ENCODE measurements at places on chromosomes 16 and 17.
A peak's percentile ranks its signal among the peaks of the same experiment; 100 is the strongest.

- DNase-seq, result no peak
These were observed 76.3 kb downstream of the KSR1 start for GRCh38 chr17:27532269-27533263.

GRCh38 chr17:74702116-74702871 lies 10.4 kb downstream of the CD300LF start:
- DNase-seq, result no peak

DNA sequence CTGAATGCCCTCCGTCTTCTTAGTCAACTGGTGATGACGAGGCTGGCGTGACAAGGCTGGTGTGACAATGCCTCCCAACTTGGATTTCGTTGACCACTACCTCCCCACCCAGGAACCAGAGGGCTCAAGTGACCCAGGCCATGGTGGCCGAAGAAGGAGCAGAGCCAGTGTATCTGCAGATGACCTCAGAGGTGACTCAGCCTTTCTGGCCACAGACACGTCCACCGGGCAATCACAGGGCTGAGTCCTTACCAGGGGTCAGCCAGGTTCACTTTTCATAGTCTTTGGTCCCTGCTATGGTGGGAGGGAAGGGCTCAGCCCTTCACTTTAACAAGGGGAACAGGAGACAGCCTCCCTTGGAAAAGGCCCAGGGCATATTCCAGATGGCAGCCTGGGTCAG lies 116.3 kb downstream of the MAF start:
- no peak for DNase-seq

DNA sequence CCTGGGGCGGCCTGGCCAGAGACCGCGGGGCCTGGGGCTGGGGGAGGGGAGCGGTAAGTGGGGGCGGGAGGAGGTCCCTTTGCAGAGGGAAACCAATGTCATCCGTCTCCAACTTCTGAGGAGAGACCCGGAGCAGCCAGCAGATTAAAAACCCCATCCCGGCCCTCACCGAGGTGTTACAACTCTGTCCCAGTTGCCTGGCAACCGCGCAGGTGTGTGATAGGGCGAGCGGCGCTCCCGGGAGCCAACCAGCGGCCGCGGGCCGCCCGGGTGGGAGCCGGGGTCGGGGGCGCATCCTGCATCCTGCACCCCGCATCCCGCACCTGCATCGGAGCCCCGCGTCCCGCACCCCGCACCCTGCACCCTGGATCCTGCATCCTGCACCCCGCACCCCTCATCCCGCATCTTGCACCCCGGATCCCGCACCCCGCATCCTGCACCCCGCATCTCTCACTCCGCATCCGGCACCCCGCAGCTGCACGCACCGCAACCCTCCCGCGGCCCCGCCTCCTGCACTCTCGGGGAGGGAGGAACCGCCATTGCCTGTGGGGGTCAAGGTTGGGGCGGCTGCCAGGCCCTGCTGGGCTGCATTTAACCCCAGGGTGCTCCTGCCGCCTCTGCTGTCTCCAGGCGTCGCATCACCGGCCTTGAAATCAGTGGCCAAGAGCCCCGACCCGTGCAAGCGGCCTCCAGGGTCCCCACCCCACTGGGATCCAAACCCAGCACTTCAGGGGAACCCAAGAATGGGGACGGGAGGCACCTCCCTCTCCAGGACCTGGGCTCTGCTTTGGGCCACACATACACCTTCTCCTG lies 47.3 kb downstream of the RTN4RL1 start:
- DNase-seq, result no peak

DNA sequence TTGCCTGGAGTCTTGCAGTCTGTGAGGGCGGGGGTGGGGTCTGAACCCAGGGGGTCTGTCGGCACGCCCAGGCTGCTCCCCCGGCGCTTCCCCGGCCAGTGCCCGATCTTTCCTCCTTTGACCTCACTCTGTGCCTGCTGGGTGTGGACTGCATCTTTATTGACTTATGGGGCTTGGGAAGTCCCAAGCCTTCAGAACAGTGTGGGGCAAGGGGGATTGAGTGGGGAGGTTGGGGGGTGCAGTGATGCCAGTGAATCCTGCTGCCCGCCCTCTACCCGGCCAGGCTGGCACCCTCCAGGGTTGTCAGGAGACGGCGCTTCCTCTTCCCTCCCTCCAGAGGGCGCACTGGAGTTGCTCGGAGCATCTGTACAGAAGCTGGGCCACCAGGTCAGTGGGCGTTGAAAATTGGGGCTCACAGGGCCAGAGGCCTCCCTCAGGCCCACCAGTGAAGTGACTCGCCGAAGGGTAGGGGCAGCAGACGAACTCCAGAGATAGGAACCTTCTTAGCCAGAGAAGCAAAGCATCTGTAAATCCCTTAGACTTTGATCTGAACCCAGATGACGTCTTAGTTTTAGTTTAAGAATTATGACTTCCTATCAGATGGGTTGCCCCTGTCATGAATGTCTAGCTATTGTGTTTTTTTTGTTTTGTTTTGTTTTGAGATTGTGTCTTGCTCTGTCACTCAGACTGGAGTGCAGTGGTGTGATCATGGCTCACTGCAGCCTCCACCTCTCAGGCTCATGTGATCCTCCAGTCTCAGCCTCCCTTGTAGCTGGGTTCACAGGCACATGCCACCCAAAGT lies 184.8 kb upstream of the CIBAR2 start:
- DNase-seq, result no peak

DNA sequence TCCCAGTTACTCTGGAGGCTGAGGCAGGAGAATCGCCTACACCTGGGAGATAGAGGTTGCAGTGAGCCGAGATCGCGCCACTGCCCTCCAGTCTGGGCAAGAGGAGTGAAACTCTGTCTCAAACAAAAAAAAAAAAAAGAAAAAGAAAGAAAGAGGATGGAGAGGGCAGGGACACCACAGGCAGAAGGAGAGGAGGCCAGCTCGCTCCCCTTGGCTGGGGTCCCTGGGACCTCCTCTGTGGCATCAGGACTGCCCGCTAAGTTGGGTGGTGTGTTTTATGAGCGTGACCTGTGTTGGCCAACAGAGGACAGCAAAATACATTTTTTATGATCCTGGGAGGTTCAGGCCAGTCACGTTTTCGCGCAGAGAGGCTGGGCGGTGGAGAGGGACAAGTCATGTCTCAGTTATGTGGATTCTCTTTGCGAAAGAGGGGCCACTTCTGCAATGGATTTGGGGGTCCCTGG lies 229.6 kb downstream of the MRTFB start:
- no peak for DNase-seq

DNA sequence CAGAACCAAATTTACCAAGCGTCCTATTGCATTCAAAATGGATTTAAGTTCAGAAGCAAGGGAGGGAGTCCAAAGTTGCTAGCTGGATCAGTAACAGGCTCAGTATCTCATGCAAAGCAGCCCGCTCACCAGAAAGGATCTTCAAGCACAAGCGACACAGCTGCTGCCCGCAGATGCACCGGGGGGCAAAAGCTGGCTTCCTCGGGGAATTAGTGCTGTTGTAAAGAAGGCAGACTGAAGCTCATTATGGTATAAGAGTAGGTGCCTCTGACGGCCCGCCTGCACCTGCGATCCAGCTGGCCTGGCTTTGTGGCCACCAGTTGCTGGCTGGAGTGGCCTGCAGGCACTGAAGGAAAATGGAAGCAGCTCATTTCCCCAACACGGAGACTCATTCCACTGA lies 128.4 kb upstream of the RCVRN start:
- no peak for DNase-seq

DNA sequence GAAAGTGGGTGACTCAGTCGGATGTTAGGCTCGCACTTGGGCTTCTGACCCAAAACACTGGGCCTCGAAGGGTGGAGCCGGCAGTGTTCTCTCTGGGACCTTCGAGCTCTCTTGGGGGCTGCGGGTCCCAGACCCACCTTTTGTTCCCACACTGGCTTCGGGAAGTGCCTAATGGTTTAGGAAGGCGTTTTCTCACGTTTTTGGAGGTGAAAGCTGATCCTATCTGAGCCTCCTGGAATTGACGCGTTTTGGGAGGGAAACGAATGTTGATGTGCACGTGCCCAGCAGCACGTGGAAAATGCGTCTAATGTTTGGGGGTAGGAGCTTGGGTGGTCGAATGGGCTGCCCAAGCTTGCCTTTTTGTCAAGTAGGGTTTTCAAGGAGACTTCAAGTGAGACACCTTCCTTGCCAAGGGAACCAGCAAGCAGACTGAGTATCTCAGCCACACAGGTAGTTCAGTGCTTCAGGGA lies 666 bp downstream of the HGS start:
- no peak for DNase-seq

DNA sequence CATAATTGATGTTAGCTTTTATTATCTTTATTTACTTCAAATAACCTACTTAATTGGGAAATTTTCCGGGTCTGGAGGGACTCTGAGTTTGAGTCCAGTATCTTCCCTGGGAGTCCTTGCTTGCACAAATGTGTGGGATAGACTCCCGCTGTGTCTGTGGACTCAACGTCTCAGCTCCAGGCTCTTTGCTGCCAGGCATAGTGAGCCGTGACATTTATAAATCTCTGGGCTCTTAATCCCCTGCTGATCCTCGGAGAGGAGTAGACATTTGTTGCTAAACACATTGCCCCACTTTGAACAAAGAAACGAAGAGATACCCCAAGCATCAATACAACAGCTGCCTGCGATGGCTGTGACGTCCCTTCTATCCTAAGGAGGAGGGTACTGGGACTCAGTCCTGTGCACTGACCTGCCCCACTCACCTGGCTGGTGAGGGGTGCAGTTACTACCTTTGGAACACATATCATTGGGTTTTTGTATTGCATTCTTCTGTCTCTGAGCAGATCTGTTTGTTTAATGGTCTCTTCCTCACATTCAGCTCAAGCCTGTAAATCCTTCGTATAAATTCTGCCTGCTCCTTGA lies 316.9 kb downstream of the HAPSTR1 start:
- no peak for DNase-seq

DNA sequence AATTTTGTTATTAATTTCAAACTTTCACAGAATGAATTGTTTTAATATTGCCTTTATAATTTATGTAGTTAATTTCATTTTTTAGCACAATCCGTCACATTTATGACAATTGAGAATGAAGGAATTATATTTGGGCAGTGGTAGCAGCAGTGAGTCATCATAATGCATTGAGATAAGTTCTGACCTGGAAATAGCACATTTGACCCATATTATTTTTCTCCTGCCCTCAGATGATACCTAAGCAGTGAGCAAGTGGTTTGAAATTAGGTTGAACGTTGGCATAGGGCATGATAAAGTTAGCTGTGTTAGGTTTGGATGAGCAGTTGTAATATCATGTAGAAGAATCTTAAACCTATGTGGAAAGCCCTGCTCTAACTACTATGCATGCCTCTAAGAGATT lies 1431.3 kb upstream of the CDH8 start:
- no peak for DNase-seq

DNA sequence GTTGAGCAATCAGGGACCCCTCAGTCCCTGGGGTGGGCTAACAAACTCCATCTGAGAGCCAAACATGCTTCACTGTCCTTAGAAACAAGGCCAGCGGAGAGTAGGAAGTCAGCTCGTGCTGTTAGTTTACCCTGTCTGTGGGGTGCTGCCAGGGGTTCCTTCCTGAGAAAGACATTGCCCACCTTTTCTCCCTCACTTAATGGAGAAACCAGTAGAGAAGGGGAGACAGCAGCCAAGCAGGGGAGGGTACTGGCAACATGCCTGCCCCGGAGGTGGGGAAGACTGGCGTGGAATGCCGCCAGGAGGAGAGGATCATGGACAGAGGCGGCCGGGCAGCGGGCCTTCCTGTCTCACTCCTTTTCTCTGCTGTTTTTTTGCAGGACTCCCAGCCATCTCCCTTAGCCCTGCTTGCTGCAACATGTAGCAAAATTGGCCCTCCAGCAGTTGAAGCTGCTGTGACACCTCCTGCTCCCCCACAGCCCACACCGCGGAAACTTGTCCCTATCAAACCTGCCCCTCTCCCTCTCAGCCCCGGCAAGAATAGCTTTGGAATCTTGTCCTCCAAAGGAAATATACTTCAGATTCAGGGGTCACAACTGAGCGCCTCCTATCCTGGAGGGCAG lies 19.9 kb downstream of the SP2 start:
- DNase-seq, result peak; percentile 75

DNA sequence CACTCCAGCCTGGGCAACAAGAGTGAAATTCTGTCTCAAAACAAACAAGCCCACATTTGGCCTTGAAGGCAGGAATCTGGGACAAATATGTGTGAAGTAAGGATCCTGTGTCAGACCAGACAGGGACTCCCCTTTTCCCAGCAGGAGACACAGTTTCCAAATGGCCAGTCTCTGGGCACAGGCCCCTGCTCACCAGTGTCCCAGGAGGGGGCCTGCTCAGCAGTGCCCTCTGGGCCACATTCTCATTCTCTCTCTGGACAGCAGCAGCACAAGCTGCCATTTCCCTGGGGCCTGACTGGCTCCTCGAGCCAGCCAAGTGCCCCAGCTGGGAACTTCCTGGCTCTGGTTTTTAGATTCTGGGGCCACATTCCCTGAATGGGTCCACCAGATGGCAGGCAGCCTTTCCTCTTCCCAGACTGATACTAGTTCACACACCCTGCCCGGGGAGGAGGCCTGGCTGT lies 11.7 kb upstream of the MNT start:
- no peak for DNase-seq

- no peak for DNase-seq
These were observed 247.3 kb upstream of the RPL38 start for GRCh38 chr17:73956169-73956568.

- DNase-seq, result no peak
These were observed 11.2 kb downstream of the TADA2A start for GRCh38 chr17:37417852-37418251.

Measured in left forelimb (tissue), 1 donor.